Activated CD8-positive, alpha-beta T cell treated with anti-CD3 and anti-CD28 coated beads for 36 hours (primary cell): ENCODE measurements at places on chromosomes 2 and 18.

- DNase-seq, result no peak
These were observed 807.8 kb upstream of the CDH2 start for GRCh38 chr18:28984731-28985130.

GRCh38 chr2:132383956-132384355 is 32.6 kb upstream of the GPR39 start:
- DNase-seq, result no peak

GRCh38 chr2:170322140-170322766 is 144.3 kb downstream of the MYO3B start:
- no peak for DNase-seq

DNA sequence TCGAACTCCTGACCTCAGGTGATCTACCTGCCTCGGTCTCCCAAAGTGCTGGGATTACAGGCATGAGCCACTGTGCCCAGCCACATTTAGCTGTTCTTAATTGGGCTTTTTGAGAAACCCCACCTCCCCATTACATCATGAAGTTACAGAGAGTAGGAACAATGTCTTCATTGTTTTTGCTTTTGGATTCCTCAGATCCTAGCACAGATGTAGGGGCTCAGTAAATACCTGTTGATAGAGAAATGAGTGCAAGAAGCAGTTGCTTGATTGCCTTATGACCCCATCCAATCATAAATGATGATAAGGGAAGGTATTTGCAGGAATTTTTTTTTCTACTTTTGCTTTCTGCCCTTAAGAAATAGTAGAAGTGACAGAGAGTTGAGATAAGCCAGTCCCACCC is 25.4 kb downstream of the GREB1L start:
- DNase-seq, result no peak

GRCh38 chr18:36476433-36476832 is 178.9 kb downstream of the FHOD3 start:
- DNase-seq, result no peak

- no peak for DNase-seq
These were observed 988.3 kb upstream of the GYPC start for GRCh38 chr2:125667630-125668029.

- DNase-seq, result peak; percentile 52
These were observed 85.8 kb downstream of the SH3RF3 start for GRCh38 chr2:109214651-109215371.

GRCh38 chr18:6406910-6407470 is 7.7 kb downstream of the L3MBTL4 start:
- DNase-seq, result no peak

DNA sequence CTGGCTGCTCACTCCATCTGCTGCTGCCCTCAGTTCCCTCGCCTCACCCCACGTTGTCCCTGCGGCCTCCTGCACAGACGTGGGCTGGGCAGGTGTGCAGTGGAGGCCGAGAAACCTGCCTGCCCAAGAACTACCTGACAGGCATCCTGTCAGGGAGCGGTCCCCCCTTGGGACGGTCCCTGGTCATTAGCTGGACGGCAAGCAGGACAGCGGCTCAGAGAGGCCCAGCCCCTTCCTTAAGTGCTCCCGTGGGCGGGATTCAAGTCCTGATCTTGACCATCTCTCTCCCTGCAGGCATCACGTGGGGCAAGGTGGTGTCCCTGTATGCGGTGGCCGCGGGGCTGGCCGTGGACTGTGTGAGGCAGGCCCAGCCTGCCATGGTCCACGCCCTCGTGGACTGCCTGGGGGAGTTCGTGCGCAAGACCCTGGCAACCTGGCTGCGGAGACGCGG is 11.3 kb downstream of the BOK start:
- DNase-seq, result no peak

- DNase-seq, result no peak
These were observed 48.7 kb downstream of the CYP26B1 start for GRCh38 chr2:72098935-72099334.

- no peak for DNase-seq
These were observed 393.3 kb upstream of the HNRNPA3 start for GRCh38 chr2:176819306-176819705.

DNA sequence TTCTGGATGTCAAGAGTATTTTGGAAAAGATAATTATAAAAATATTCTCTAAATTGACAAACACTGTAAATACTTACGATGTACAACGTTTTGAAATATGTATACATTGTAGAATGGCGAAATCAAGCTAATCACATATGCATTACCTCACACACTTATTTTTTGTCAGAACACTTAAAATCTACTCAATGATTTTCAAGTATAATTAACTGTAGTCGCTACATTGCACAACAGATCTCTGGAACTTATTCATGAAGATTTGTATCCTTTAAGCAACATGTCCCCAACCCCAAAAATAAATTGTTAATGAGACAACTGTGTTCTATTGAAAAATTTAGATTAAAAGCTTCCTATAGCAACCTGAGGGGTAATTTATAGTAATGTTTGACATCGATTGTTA is 59.8 kb downstream of the C2orf74 start:
- no peak for DNase-seq

GRCh38 chr2:134954065-134954464 is 35.4 kb downstream of the CCNT2 start:
- no peak for DNase-seq

DNA sequence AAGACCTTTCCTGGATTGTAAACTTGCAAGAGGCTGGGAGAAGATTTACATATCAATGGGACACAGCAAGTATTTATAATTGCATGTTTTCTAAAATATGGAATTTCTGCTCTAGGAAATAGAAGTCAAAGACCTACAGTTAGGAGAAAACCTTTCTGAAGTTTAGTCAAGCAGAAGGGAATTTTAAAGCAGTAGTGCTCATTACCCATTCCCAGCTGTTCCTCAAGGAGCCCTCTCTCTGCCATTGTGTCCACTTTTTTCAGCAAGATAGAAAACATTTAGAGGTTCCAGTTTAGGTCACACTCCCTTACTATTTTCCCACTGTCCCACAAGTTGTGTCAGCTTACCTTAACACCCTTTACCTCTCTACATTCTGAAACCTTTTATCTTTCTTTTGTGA is 584.0 kb upstream of the CHAC2 start:
- no peak for DNase-seq

- DNase-seq, result no peak
These were observed 55.2 kb downstream of the STK39 start for GRCh38 chr2:168191955-168192785.

DNA sequence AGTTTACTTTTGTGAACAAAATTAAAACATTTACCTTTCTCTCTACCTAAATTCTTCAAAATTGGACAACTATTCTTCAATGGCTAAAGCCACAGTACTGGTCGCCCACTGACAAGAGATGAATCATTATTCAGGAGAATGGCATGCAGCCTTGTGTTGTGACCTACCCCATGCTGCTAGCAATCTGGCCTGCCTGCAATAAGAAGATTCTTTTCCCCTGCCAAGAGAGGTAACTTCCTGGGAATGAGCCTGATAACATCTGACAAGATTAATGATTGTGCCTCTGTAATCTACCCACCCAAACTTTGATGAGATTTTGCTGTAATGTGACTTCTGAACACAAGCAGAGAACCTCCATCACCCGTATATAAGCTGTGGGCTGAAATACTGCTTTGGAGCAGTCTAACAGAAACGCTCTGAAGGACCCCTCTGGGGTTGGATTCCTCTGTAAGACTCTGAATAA is 47.0 kb upstream of the ST3GAL5 start:
- DNase-seq, result no peak

DNA sequence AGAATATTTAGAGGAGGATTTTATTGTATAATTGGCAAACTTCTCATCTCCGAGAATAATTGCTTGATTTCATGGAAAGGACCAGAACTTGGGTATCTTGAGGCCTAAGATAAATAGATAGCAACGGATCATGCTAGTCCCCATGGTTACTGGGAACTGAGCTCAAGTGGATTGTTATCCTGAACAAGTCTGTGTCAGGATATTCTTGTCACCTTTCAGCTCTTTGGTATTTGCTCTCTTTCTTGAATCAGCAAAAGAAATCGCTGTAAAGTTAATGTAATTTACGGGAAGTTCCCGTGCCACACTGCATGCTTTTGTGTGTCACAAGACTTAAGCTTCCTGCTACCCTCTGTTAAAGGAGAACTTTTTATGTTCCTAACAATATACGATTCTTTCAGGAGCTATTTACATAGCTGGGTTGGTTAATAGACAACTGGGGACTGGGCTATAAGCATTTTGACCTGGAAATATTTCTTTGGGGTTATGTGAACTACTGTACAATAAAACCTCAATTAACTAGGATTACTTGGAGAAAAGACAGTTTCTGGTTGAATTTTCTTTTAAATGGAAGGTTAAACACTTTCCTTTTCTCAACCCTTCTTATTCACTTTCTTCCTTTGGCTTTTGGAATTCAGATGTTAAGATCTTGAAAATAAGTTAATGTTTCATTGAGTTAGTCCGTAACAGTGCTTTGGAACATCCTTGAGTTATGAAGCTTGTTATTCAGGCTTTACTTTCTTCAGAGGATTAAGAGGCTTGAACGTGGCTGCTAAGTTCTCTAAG is 151.2 kb downstream of the FMNL2 start:
- DNase-seq, result no peak

DNA sequence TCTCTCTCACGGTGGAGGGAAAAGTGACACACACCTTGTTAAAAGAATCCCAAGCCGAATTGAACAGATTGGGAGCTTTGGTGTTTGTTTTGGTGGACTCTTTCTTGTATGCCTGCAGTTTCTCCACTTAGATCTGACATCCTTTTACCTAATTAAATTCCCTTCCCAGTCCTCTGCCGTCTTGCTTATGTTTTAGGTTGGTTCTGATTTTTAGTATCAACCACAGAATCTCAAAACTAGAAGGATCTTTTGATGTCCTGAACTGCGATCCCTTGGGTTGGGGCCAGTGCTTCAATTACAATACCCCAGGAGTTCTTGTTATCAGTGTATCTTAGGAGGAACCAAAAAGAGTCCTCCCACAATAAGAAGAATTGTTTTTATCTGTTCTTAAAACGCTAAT is 112.3 kb downstream of the PRKCE start:
- no peak for DNase-seq

DNA sequence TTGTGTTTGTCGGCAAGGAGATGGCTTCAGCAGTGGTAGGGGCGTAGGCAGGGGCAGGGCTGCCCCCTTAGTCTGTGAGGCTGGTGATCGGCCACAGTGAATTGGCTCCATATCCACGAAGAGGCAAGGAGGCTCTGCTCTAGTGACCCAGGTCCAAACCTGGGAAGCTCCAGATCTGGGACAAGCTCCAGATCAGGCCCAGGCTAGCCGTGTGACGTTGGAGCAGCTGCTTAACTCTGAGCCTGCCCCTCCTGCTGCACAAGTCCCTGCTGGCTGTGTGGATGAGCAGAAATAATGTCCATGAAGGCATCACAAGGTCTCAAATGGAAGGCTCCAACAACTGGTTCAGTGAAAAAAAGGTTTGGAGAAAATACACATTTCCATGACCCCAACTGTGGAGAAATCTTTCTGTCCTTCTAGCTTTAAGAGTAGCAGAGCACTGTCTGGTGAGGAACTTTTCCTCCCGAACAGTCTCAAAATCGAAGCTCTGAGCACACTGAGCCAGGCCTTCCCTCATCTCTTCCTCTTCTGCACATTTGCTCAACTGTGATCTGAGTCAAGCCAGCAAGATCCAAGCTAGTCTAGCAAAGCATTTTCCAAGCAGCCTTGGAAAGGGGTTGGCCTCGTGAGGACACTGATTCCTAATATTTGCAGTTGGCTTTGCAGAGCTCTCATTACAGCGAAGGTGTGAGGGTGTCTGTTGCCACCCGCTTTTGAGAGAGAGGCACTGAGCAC is 67.0 kb upstream of the TCF7L1 start:
- DNase-seq, result no peak

DNA sequence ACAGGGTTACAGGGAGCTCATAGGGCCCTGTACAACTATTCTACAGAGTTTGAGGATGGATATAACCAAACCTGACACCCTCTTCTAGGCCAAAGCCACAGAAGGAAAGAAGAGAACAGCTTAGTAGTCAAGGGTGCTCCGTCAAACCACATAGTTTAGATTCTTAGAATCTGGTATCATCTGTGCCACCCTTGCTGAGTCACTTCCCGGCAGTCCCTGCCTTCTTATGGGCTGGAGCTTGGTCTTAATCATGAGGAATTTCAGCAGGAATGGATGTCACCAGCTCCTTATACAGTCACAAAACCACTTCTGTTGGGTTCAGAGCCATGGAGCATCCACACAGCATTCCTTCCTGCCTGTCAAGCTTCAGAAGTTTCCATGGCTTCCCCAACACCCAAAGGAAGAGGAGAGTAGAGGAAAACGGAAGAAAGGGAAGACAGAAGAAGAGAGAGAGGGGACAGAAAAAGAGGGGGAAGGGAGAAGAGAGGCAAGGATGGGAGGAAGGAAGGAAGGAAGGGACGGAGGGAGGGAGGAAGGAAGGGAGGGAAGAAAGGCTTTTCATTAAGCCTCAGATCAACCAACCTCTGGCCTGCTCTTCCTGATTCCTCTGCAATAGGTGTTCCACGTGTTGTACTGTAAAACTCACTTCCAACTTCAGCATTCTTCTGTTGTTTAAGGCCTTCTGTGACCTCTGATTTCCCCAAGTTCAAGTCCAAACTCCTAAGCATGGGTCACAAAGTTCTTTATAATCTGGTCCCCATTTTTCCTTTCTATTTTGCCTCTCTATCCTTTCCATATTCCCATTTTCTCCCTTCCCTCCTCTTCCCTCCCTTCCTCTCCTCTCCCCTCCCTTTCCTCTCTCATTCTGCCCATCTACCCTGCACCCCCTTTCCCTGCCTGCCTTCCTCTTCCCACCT is 246.1 kb upstream of the TNP1 start:
- peak; percentile 27 for DNase-seq

DNA sequence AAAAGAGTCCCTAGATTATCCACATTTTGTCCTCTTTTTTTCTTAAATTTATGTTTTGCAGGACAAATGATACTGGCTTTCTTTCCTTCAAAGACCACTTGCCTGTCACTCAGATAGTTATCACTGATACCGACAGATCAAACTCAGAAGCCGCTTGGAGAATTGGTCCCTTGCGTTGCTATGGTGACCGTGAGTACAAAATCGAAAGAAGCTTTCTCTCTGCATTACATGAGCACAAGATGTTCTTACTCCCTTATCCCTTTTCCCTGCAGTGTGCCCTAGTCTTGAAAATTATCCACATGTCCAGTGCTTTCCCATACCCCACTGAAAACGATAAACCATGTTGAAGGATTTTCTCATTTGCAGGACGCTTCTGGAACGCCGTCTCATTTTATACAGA is 738.5 kb downstream of the CNTNAP5 start:
- DNase-seq, result no peak

DNA sequence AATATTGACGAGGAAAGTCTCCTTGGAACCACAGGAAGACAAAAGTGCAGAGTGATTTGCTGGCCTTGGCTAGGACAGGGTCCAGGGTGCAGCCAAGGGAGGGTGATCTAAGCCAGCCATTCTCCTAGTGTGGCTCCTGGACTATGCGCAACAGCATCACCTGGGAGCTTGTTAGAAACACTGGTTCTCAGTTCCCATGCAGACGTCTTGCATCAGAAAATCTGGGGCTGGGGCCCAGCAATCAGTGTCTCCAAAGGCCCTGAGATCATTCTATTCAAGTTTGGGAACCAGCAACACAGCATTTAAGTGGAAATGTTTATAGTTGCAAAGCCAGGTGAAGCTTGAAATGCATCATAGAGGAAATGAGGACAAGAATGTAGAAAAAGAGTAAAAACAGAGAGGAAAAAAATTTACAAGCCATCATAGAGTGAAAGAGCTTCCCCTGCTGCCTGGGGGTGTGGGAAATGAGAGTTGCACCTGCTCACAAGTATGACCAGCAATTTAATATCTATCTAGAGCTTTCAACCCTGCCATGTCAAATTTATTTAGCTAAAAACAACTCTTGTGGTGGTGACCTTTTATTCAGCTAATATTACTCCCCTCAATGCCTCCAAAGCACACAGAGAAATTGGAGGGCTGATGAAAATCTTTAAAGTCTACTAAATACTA is 54.4 kb upstream of the SEC11C start:
- no peak for DNase-seq

- DNase-seq, result no peak
These were observed 2041.2 kb upstream of the PIK3C3 start for GRCh38 chr18:39913672-39914366.
